Neural progenitor cell (in vitro differentiated cells): ENCODE measurements at places on chromosomes 2 and 18.
A peak's percentile ranks its signal among the peaks of the same experiment; 100 is the strongest.

GRCh38 chr2:4020649-4021048, 317.3 kb downstream of the DCDC2C start:
- no peak for DNase-seq

- no peak for DNase-seq
Observed at GRCh38 chr2:237977380-237977779, 10.6 kb downstream of the UBE2F start.

GRCh38 chr2:203681978-203682377, 24.5 kb upstream of the CD28 start:
- no peak for DNase-seq

GRCh38 chr2:51329512-51329911, 297.6 kb upstream of the NRXN1 start:
- no peak for DNase-seq

- DNase-seq = no peak
Observed at GRCh38 chr2:54666634-54667265, 56.7 kb upstream of the EML6 start.

- no peak for DNase-seq
Observed at GRCh38 chr2:105780606-105781005, 35.9 kb downstream of the NCK2 start.

- DNase-seq = no peak
Observed at GRCh38 chr18:42632801-42633200, 482.7 kb downstream of the RIT2 start.

- DNase-seq = no peak
Observed at GRCh38 chr2:123518367-123518766, 506.7 kb upstream of the CNTNAP5 start.

DNA sequence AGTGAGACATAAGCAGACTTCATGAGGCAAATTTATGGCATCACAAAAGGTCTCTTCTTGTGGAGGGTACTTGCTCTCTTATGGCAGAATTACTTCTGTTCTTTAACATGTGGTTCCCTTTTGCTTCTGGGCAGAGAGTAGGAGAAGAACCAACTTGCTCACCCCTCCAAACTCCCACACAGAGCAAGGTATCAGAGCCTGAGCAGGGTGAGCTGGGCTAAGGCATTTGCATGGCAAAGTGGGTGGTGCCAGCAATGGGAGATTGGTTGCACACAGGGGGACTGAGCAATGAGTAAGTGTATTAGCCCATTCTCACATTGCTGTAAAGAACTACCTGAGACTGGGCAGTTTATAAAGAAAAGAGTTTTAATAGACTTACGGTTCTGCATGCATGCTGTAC, 64.2 kb upstream of the ITGB6 start:
- DNase-seq = no peak

- no peak for DNase-seq
Observed at GRCh38 chr18:34834897-34835296, 124.8 kb downstream of the DTNA start.

GRCh38 chr2:23301136-23301535, 83.8 kb upstream of the KLHL29 start:
- DNase-seq = no peak

DNA sequence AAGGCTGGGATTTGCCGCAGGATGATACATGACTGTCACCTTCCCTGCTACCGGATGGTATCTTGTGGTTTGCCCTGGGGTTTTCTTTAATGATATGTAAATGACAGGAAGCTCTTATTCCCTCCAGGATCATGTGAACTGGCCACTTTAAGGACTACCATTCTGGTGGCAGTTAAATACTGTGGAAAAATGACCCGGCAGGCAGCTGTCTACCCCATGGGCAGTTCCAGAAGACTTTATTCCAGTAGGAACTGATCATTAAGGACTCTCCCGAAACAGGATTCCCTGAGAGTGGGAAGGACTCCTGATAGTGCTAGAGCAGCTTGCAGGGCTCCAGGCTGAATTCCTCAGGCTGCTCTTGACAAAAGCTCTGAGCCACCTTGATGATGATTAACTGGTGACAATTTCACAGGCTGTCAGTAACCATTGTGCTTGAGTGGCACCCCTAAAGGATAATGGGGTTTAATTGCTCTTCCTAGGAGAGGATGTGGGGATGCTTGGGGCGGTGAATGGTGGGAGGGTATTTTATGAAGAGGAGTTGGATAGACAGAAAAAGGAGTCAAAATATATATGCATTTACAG, 212.0 kb downstream of the CPS1 start:
- peak; percentile 19 for DNase-seq

DNA sequence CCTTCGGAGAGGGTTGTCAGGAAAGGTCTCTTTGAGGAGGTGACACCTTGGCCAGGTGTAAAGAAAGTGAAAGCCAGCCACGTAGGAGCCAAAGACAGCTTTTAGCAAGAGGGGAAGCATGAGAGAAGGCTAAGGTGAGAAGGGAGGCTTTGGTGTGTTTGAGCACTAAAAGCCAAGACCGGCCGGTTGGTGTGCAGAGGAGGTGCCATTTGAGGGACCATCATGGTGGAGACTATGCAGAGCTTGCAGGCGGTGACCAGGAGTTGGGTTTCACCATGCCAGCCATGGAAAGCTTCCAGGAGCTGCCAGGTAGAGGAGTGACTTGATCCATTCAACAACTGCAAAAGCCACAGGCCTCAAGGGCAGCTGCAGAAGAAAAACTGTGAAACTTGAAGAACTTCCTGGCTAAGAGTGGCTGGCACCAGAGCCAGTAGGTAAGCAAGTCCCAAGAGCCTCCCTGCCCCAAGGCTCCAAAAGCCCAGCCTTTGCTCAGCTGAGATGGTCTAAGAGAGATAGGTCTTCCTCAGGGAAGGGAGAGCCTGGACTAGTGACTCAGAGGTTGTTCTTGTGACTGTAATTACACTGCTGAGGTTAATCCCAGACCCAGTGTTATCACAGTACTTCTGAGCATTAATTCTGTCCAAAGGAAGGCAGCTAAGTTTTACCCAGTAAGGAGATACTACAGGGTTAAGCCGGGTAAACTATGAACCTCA, 319.0 kb downstream of the BCL11A start:
- no peak for DNase-seq

GRCh38 chr2:207073412-207073800, 92.3 kb downstream of the KLF7 start:
- no peak for DNase-seq

GRCh38 chr18:11320986-11321385, 171.6 kb upstream of the PIEZO2 start:
- DNase-seq = no peak

- DNase-seq = no peak
Observed at GRCh38 chr2:227351639-227352038, 26.6 kb downstream of the MFF start.

DNA sequence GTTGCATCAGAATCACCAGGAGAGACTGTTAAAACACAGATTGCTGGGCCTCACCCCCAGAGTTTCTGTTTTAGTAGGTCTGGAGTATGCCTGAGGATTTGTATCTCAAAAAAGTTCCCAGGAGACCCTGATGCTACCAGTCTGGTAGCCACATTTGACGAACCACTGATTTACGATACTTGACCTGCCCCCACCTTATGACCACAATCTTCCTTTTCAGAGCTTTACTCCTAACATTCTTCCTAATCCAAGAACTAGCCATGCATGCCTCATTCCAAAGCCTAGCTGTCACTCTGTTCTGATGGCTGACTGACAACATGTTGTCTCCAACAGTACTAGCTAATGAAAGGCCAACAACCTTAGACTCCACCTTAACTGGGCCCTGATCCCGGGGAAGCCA, 191.4 kb downstream of the MBD2 start:
- no peak for DNase-seq

- peak; percentile 91 for DNase-seq
Observed at GRCh38 chr2:30147715-30148610, 1.2 kb downstream of the YPEL5 start.

DNA sequence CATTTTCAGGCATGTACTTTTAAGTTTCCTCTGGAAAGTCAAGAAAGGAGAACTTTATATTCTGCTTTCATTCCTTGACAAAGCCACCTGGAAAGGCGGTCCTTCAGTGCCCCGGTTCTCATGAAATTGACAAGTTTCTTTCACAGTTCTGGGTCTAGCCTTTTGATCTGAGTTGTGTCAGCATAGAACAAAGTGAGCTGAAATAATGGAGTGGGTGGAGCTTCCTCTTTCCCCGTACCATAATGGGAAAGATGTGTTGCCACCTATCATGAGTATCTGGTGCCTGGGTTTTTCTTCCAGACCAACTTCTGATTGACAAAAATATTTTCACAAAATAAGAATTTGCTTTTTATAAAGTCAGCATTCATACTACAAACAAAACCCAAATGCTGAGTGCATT, 49.3 kb downstream of the PTRHD1 start:
- DNase-seq = peak; percentile 12

- DNase-seq = peak; percentile 73
Observed at GRCh38 chr18:76875390-76876325, 53.3 kb downstream of the ZNF236 start.

DNA sequence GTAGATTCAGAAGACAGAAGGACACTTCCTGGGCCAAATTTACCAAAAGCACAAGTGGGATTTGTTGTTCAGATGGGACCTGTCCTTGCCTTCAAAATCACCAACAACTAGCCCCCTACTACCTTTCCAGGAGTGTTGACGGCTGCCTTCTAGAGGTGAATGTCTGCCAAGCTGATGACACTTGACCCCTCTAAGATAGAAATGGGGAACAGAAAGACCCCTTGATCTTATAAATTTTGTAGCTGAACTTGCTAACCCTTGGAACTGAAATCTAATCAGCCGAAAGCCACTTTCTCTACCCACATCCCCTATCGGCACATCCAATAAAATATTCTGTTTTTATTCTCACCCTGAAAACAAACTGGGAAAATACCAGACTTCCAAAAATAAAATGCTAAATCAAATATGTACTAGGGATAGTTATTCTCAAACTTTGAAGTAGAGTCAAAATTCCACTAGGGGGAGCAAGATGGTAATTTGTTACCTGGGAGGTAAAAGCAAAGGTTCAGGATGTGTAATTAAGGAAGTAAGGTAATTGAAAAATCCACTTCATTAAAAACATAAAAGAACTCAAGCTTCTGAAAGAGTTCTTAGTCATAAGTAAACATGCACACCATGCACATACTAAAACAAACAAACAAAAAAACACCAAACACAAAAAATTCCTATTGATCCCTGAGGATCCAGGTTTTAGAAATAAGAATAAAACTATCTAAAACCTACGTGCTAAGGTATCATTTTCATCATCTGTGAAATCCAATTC, 119.2 kb downstream of the ANKRD44 start:
- peak; percentile 60 for DNase-seq

DNA sequence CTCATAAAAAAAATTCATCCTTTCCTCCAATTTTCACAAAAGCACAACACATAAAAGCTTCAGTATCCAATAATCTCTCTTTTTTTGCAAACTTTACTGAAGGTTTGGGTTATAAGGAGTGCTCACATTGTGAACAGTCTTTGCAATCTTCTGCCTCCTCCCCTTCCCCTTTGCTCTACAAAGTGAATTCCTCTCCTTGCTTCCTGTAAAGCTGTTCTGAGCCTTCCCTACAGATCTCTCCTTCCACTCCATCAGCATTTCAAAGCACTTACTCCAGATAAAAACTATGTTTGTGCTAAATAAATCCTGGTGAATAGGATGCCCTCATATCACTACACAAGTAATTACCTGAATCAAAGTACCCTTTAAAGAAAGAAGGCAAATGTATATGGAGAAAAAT, 4.6 kb upstream of the PDK1 start:
- DNase-seq = peak; percentile 22

- DNase-seq = no peak
Observed at GRCh38 chr2:172000696-172001361, 1.1 kb downstream of the METAP1D start.

DNA sequence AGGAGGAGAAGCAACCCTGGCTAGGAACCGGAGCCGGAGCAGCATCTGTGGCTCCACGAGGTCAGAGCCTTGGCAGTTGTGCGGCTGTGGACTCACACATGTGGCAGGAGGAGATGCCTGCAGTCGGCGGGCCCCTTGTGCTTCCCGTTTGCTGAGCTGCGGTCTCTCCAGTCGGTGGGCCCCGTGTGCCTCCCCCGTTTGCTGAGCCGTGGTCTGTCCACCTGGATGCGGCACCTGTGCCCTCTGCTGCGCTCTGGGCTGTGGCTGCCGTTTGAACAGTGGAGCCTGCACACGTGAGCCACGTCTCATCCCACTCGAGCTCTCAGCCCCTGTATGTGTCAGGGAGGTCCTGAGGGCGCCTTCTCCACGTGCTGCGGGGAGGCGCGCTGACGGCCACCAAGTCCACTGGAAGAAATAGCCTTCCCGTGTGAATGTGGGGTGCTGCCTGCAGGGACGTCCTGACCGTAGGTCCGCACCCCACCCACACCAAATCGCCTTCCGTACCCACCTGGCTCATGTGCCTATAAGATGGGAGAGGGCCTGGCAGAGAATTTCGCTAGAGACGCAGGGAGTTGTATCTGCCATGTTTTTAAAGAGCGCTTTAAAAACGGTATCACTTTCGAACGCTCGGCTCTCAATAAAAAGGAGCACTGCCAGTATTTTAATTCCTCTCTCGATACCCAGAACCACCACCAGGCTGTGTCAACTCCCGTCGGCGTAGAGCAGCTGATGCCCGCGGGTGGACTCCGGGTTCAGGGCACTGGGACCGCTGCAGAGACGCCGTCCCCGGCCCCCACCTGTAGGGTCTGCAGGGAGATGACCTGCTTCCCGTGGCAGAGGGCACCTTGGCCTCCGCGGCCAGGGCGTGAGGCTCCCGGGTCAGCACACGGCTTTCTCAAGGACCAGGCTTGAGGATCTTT, 117.0 kb downstream of the NFATC1 start:
- no peak for DNase-seq

DNA sequence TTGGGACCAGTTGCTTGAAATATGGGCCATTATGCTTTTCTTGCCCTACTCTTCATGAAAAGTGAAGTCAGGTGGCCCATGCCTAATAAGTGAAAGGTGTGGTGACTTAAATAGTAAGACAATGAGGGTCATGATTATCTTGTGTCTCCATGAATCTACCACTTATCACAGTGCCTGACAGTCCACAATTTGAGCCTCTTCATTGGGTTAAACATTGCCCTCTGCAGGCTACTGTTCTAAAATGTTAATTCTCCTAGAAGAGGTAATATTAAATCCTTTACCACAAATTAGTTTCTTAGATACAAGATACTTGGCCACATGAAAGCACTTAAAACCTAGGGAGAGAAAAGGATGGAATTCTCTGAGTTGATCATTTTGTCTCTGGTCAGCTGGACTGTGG, 4.0 kb downstream of the EGR4 start:
- DNase-seq = no peak

GRCh38 chr18:75083131-75083530, 125.8 kb downstream of the PTGR3 start:
- DNase-seq = no peak

GRCh38 chr2:67846370-67847070, 216.3 kb downstream of the C1D start:
- peak; percentile 84 for DNase-seq

GRCh38 chr2:227395556-227395955, 7.8 kb upstream of the SCYGR1 start:
- no peak for DNase-seq

DNA sequence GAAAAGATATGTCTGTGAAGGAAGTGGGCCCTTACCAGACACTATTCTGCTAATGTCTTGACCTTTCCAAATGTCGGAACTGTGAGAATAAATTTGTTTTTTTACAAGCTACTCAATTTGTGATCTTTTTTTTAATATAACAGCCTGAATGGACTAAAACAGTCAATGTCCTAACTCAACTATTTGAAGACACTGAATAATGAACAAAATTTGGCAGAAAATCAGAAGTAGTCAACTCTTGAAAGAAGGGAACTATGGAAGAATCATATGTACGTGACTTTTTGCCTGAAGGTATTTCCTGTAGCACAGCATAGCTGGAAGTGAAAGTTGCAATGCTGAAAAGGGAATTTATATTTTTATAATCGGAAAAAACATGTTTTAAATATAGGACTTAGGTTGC, 351.8 kb upstream of the TFPI start:
- no peak for DNase-seq
